ENCODE measurements at places on chromosomes 2 and 18.

- DNase-seq: no peak
These were observed 36.8 kb downstream of the SLC66A2 start for GRCh38 chr18:79914614-79915160.

- no peak for DNase-seq
These were observed 212.5 kb downstream of the NBAS start for GRCh38 chr2:15348636-15349035.

DNA sequence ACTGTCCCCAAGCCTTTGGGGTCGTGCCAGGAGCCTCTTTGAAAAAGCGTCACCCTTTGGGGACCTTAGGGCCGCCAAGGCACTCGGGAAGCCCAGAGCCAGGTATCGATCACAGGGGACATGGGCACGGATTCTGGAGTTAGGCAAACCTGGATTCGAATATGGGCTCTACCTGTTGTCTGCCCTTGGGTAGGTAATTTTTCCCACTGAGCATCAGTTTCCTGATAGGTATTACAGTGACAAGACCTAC, 9.3 kb downstream of the TMEM198 start:
- DNase-seq: no peak

GRCh38 chr2:127069003-127069402, 38.0 kb downstream of the BIN1 start:
- DNase-seq: no peak

GRCh38 chr2:236998758-236999157, 86.9 kb upstream of the COPS8 start:
- DNase-seq: peak; percentile 44

DNA sequence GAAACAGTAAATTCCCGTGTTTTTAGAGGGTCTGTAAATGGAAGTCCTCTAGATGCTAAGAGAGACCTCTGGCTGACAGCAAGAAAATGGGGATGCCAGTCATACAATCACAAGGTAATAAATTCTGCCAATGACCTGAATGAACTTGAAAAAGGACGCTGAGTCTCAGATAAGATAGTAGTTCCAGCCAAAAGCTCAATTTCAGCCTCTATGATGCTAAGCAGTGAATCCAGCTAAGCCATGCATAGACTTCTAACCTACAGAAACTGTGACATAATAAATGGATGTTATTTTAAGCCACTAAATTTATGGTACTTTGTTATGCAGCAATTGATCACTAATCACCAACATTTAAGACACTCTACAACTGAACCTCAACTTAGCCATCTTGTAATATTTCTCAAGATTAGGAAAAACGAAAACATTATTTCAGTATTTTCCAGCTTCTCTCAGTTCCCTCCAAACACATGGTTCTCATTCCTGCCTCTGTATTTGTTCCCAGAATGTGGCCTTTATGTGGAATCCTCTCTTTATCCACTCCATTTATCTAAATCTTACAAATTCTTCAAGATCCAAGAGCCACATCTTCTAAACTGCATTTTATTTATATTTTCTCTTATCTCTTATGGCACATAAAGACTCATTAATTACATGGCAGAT, 331.1 kb downstream of the GULP1 start:
- no peak for DNase-seq

GRCh38 chr2:50885948-50886347, 146.0 kb downstream of the NRXN1 start:
- no peak for DNase-seq

- DNase-seq: no peak
These were observed 11.1 kb upstream of the MOCOS start for GRCh38 chr18:36176177-36176584.

DNA sequence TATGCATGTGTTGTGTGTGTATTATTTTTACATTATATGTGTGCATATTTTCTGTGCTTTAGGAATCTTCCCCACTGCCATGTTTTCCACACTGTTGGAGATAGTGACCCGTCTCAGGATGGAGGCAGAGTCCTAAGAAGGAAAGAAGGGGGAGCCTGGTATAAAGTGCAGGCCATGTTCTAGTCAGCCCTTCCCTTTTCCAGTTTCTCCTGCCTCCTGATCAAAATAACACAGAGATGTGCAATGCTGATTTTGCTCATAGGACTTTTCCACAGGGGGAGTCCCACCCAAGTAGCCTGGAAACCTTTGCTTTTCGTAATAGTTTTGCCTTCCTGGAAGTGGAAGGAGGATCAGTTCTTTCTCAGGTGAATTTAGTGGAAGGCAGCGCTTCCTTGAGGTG, 72.8 kb upstream of the FAM237A start:
- DNase-seq: no peak

DNA sequence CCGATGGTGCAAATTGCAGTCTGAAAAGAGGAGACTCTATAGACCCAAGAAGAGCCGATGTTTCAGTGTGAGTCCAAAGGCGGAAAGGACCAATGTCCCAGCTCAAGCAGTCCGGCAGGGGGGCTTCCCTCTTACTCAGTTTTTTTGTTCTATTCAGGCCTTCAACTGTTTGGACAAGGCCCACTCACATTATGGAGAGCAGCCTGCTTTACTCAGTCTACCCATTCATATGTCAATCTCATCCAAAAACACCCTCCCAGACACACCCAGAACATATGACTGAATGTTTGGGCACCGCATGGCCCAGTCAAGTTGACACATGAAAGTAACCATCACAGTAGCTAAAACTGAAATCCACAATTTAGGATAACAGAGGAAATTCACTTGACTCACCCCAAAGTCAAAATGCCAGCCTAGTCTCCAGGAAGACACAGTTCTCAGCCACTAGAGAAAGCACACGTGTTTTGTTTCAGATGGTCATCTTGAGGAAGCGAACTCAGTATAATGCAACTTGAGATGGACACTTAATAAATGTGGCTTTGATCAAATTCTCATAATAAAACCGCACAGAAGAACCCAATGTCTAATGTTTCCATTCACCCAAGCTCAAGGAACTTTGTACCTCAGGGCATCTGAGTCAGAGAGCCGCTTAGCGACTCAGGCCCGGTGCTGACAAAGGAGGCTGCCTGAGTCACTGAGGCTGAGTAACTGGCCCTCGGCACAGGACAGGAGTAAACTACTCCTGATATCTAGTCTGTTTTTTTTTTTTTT, 2.4 kb downstream of the FHL2 start:
- peak; percentile 98 for DNase-seq

DNA sequence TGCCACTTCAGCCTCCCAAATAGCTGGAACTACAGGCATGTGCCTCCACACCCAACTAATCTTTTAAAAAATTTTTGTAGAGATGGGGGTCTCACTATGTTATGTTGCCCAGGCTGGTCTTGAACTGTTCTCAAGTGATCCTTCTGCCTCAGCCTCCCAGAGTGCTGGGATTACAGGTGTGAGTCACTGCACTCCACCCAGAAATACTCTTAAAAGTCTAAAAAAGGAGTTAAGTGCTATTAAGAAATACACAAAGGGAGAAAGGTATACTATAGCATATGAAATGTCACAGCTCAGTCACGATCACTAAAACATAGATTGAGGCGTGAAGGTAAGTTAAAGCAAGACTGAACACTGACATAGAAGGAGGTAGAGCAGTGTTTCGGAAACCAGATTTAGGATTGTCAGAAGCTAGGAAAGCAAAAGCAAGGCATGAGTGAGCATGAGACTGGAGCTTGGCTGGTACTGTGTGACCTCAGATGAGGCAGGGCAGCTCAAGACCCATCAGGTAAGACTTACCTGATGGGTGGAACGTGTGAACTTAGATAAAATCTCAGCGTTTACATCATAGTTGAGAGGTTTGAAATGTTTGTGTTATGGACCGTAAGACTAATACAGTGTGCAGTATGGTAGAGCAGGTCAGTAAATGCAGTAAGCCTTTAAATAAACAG, 9.2 kb downstream of the CCNYL1 start:
- no peak for DNase-seq

DNA sequence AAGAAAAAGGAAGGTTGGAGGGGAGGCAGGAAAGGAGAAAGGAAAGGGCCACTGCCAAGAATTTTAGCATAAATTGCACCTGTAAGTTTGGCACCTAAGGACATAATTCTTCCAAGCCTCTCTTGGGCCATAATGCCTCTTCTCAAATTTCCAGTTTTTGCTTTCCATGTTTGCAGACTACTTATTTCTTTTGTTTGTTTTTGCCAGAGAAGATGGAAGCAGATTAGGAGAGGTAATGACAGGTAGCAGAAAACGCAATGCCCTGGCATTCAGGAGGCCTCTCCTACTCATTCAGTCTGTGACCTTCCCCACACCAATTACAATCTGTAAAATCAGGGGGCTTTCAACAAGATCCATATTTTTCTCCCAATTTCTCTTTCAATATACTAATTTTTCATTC, 56.8 kb downstream of the MRPL33 start:
- no peak for DNase-seq

DNA sequence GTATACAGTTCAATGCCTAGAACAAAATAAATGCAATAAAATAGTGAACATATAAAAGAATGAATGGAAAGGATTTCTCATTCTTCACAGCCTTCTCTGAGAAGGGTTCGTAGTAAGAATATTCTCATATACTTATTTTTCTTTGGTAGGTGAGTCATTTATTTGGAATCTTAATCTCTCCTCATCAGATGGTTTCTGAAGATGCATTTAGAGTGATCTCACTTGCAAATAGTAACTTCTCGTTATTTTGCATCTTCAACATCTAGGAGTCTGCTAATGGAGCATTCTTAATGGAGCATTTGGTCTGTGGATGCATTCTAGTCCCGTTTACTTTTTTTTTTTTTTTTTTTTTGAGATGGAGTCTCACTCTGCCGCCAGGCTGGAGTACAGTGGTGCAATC, 3.9 kb downstream of the UBXN4 start:
- peak; percentile 85 for DNase-seq

GRCh38 chr2:237128026-237128703, 42.5 kb downstream of the COPS8 start:
- DNase-seq: peak; percentile 99

DNA sequence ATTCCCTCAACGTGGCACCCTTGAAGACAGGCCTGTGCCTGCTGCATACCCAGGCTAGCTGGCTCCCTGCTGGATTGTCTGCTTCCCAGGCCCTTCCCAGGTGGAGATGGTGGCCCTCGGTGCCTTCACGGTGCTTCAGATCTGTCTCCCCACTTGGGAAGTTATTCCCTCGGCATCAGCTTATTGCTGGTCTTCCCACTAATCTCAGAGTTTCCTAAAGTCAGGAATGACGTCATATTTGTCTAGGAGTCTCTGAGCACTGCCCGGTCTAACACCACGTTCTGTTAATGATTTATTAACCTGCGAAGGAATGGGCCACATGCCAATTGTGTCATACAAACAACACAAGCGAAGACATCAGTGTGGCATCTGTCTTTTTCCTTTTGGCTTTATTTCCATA, 269.8 kb upstream of the ID2 start:
- peak; percentile 63 for DNase-seq

DNA sequence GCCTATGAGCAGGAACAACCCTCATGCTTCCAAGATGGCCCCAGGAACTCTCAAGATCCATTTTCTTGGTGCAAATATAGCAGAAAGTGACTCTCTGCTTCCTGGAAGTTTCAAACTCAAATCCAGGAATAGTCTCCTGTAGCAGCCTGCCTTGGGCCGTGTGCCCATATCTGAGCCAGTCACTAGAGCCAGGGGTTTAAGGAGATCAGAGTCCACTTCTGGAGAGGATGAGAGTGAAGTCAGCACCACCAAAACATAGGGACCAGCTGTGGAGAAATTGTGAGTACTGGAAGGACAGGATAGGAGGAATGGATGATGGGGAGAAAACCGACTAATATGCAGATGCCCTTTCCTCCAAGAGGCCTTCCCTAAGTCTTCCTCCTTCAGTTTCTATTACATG, 33.2 kb downstream of the PSD4 start:
- DNase-seq: no peak

DNA sequence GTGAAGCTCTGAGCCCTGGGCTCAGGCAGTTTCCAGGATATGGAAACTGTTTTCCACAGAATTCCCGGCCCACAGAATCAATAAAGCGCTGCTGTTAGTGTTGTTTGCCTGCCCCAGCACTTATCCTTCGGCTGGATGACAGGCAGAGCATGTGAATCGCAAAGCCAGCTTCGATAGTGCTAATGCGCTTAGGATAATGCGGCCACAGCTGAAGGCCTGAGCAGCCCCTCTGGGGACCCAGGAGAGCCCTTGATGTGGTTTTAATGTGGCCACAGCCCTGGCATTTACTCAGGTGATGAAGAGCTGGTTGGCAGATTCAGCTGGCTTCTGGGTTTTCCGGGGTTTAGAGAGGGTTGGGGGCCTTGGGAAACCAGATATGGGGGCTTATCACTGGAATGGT, 23.7 kb downstream of the PCARE start:
- no peak for DNase-seq

- no peak for DNase-seq
These were observed 246.4 kb downstream of the KLHL29 start for GRCh38 chr2:23631389-23631788.

DNA sequence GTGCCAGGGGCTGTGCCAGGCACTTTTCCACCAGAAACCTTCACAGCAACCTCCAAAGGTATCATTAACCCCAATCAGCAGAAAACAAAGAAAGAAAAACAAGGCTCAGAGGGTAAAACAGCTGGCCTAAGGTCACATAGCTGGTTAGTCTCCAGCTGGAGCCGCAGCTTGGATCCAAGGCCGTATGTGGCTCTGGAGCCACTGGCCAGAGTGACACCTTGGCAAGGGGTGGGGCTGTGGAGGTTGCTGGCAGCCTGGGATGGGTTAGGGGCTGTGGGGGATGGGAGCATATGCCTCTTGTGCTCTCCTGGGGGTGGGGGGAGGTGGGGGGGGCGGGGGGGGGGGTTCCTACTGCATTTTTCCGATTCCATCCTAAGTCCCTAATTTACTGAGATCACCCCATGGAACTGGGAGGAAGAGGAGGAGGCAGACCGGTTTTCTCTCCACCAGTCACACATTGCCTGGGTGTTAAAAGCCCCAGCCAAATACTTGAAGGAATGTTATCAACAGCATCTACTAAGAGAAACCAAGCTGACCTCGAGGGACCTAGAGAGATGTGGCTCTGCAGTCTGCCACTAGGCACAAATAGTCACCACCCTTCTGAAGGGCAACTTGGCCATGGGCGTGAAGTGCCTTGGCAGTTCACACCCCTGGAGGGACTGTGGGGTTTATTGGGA, 8.0 kb downstream of the HAAO start:
- DNase-seq: no peak

Data from fibroblast of skin of right biceps (primary cell).